Hematopoietic multipotent progenitor cell treated with erythropoietin and hydrocortisone succinate and interleukin-3 and kit ligand, for 17 days (in vitro differentiated cells): ENCODE measurements at places on chromosomes 1 and 21.

DNA sequence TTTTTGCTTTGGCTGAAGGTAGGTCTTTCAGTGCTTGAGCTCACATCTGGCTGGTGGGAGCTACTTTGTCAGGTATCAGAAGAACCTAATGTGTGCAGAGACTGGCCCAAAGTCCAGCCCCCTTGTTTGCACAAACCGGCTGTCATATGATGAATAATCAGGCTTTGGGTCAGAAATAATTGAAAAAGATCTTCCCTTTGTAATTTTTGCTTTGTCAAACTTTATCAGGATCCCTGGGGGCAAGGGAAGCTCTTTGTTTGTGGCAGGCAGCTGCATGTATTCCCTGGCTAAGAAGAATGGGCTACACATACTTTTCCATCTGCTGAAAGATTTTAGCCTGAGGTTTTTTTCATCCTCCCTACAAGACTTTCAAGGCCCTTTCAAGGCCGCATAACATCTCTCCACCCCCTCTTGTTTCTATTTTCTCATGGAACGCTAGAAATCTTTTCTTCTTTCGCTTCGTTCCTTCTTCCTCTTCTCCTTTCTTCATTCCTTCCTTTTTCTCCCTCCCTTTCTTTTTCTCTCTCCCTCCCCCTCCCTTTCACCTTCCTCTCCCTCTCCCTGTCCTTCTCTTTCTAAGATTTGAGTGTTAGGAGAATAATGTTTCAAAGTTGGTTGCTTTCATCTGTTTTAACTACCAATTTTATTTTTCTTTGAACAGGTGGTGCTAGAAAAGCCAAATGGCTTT lies 25.5 kb downstream of the TUFT1 start:
- DNase-seq: no peak

DNA sequence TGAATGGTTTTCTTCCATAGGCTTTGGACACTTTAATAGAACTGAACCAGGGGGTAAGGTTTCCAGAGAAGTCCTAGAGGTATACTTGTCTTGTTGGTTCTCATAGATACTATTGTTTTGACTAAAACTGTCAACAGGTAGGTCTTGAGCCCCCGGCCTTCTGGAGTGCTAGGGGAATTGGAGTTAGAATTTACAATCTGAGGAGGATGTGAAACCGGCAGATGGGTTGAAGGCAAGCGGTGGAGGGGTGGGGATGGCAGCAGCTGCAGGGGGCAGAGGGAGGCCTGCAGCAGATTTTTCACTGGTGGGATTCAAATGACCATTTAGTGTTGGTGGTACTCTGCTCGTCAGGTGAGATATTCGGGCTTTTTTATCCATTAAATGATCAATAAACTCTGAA lies 4.3 kb upstream of the CD1D start:
- DNase-seq: no peak

- DNase-seq: no peak
Measured at GRCh38 chr1:94535095-94535494, 6.5 kb downstream of the F3 start.

GRCh38 chr1:212182171-212182570 lies 103.0 kb upstream of the PPP2R5A start:
- DNase-seq: no peak

- DNase-seq: no peak
Measured at GRCh38 chr1:57473448-57473847, 49.6 kb upstream of the DAB1 start.

- DNase-seq: no peak
Measured at GRCh38 chr1:51000651-51001050, 30.6 kb downstream of the CDKN2C start.

DNA sequence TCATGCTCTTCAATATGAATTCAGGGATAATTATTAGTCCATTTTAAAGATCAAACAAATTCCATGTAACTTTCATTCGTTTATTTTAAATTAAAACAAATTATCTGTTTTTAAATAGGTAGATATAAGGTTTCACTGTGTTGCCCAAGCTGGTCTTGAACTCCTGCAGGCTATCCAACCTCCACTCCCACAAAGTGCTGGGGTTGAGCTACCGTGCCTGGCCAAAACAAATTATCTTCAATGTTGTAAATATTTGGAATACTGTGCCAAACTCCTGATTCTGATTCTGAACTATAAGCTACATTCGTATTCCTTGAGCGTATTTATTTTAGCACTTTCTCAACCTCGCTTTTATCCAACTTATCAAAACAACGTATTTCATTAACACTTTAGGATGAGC lies 19.6 kb downstream of the AGL start:
- no peak for DNase-seq

- no peak for DNase-seq
Measured at GRCh38 chr1:245583575-245584330, 429.0 kb downstream of the KIF26B start.

- no peak for DNase-seq
Measured at GRCh38 chr1:224914292-224914900, 15.1 kb upstream of the DNAH14 start.

DNA sequence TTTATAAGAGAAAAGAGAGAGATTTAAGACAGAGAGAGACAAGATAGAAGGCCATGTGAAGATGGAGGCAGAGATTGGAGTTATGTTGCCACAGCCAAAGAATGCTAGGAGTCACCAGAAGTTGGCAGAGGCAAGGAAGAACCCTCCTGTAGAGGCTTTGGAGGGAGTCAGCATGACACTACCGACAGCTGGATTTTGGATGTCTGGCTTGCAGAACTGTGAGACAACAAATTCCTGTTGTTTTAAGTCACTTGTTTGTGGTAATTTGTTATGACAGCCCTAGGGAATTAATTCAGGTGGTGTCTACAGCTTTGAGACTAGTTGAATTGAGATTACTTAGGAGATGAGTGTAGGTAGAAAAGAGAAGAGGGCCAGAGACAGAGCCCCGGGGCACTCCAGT lies 158.5 kb downstream of the DNM3 start:
- DNase-seq: no peak

- no peak for DNase-seq
Measured at GRCh38 chr1:107810291-107810951, 154.6 kb downstream of the VAV3 start.

- no peak for DNase-seq
Measured at GRCh38 chr1:51086496-51087271, 15.3 kb upstream of the C1orf185 start.

DNA sequence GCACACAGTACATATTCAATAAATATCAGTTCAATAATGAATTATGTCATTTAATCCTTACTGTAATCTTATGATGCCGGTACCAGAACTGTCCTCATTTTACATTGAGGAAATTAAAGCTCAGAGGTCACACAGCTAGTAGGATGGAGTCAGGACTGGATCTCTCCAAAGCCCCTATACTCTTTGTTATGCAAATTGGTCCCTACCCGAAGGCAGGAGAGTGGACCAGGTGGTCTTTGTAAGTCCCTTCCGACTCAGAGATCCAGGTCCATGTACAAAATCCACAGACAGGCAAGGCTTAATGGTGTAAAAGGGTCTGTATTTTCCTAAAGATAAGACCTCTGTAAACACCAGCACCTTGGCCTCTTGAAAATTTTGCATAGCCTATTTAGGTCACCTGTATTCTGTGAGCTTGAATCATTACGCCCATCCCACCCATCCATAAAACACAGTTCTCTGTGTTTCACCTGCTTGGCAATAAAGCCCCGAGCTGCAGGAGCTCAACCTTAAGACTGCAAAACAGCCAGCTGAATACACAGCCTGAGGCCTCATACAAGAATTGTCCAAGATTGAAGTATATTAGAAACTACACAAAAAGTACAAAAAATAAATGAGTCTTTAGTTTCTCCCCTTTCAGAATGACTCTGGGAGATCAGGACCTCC lies 41.7 kb downstream of the PLXNA2 start:
- DNase-seq: no peak

DNA sequence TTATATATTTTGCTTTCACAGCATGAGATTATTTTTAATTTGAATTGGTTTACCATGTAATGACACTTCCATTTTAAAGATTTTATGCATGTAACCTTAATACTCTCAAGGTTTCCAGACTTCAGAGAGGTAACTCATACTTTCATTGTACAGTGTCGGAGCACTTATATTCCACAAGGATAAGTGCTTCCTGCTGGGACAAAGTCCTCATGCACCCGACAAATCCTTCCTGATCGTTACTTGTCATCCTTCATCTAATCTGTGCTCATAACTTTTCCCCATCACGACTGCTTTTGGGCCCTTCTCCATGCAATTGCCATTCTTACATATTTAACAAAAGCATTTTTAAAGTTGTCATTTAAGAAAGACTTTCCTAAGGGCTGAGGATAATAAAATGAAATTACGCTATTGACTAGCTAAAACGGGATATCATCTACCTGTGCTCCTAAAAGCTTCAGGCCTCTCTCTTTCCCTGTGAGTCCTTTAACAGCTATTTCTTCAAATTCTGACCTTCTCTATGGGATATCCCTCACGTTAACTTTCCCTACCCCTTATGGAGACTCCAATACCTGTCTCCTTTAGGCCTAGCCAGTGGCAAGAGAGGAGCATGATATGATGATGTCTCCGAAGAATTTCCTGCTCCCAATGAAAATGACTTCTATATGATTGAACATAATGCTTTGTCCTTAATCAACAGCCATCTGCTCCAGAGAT lies 59.3 kb downstream of the NCAM2 start:
- no peak for DNase-seq

- DNase-seq: peak; percentile 41
Measured at GRCh38 chr1:165143437-165144065, 213.0 kb downstream of the LMX1A start.

DNA sequence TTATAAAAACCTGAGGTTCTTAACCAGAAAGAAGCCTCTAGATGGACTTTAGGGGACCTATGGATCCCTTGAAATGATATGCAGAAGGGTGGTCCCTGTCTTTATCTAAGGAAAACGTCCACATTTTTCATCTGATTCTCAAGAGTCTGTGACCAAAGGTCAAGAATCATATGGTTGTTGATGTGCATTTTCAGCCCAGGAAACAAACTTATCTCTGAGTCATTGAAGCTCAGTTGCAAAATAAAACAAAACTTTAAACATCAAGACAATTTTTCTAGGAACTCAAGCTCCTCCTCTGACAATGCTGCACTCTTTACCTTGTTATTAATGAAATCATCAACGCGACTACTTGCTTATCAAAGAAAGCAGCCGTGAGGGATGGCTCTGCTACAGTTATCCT lies 83.3 kb downstream of the TIAM1 start:
- DNase-seq: no peak

- DNase-seq: no peak
Measured at GRCh38 chr1:77336729-77337128, 54.9 kb downstream of the AK5 start.

GRCh38 chr1:171742577-171742922 lies 685 bp upstream of the VAMP4 start:
- DNase-seq: no peak

GRCh38 chr1:176998183-176998795 lies 166.2 kb downstream of the ASTN1 start:
- DNase-seq: no peak

- no peak for DNase-seq
Measured at GRCh38 chr1:53621144-53621543, 117.8 kb downstream of the GLIS1 start.

- no peak for DNase-seq
Measured at GRCh38 chr21:27683292-27683691, 716.4 kb upstream of the ADAMTS5 start.

DNA sequence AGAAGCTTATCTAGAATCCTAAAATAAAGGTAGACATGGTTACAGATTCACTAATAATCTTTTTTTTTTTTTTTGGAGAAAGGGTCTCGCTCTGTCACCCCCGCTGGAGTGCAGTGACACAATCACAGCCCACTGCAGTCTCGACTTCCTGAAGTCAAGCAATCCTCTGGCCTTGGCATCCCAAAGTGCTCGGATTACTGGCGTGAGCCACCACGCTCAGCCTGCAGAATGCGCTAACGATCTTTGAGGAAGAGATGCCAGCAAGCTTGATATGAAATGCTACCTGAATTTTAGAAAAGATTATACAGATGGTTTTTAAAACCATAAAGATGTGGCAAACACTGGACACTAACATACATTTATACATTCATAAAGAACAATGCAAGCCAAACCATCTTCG lies 4.1 kb upstream of the GNPAT start:
- DNase-seq: no peak
